ENCODE measurements at places on chromosomes 7 and 10. TPM values are rescaled to one million over a fixed set of nuclear protein-coding genes. Genes with fewer than 3 reads are reported as not detected.

MBLAC1 gene
- 2.3 TPM for total RNA-seq

GPR15LG gene
- not detected for total RNA-seq

CDNF gene
- 2.6 TPM for total RNA-seq

C10orf95 gene
- total RNA-seq: not detected

SPDYE5 gene
- total RNA-seq: not detected

SSMEM1 gene
- total RNA-seq: not detected

BICC1 gene
- total RNA-seq: 124 TPM

IGFBP3 gene
- total RNA-seq: 1,159 TPM

FBXO24 gene
- 0.13 TPM for total RNA-seq

AKR1E2 gene
- 18.4 TPM for total RNA-seq

ERVW-1 gene
- total RNA-seq: not detected

CXCL12 gene
- total RNA-seq: 101 TPM

KCNMA1 gene
- 116 TPM for total RNA-seq

C10orf90 gene
- 0.26 TPM for total RNA-seq

WNT2 gene
- total RNA-seq: 0.20 TPM

FAM24A gene
- total RNA-seq: not detected

IDI2 gene
- not detected for total RNA-seq
